Urinary bladder (tissue), 4 donors: ENCODE measurements at places on chromosomes 3 and 15.

DNA sequence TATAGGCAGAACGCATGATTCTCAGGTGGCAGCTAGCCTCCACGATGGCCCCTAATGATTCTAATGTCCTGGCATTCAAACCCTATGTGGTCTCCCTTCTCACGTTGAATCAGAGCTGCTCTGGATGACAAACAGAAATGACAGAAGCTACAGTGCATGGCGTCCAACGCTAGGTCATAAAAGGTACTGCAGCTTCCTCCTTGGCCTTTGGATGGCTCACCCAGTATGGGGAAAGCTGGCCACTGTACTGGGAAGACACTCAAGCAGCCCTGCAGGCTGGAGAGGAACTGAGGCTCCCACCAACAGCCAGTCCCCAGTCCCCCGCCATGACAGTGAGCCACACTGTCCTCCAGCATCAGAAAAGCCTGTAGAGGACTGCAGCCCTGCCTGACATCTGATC, 286.3 kb downstream of the FAM43A start:
- no peak for DNase-seq

DNA sequence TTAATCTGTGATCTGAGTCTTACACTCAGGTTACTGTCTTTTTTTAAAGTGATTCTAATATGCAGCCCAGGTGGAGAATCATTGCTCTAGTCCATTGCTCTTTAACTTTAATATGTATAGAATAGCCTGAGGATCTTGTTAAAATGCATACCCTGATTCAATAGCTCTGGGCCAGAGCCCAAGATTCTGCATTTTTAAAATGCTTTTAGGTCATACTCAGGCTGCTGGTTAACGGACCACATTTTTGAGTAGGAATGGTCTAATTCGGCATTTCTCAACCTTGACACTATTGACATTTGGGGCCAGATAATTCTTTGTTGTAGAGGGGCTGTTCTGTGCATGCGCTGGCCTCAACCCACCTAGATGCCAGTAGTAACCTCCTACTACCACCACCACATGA, 20.9 kb upstream of the FSTL1 start:
- DNase-seq: no peak

DNA sequence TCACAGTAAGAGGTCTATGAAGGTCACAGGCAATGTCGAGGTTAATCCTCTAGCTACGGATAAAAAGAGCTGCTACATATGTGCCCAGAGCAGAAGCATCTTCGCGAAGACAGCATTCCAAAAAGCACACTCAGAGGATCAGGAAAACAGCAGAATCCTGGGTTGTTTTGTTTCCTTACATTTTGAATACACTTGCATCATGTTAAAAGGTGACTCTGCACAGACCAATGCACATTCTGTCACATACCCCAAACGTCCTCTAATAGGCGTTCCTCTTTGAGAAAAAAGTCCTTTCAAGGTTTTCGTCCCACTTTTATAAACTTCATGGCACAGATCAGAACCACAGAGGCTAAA, 52.7 kb downstream of the VGLL4 start:
- no peak for DNase-seq

- DNase-seq: peak; percentile 11
These were observed 2.4 kb upstream of the CD96 start for GRCh38 chr3:111539351-111540331.

GRCh38 chr3:111691293-111691909, 96.3 kb upstream of the ZBED2 start:
- no peak for DNase-seq

DNA sequence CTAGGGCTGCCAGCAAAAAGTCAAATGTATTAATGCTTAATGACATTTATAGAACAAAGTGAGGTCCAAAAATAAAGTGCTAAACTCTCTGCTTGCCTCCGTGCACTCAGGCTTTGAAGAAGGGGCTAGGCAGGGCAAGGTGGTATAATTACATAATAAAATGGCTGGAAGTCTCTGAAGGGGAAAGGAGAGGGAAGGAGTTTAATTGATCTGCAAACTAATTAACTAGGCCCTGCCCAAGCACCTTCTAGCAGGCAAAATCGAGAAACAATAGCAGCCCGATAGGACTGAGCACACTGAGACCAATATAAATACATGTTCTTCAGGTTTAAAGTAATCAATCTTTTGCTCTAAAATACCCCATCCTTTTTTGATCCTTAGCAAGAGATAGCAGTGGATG, 13.0 kb downstream of the DIS3L start:
- no peak for DNase-seq

DNA sequence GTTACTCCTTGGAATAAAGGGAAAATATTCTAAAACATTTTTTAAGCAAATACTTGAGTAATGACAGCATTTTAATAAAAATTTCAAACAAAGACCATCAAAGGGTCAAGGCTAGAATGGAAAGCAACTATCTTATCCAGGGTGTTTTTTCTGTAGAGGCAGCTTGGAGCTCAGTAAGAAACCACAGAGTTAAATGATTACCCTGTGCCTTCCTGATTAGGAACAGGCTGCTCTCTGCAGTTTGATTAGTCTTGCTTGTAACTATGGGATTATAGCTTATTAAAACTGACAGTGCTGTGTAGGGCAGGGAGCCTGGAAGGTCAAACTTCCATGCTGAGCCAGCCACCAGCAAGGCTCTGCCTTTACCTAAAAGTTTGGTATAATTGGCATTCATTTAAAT, 33.1 kb downstream of the QTRT2 start:
- DNase-seq: no peak

DNA sequence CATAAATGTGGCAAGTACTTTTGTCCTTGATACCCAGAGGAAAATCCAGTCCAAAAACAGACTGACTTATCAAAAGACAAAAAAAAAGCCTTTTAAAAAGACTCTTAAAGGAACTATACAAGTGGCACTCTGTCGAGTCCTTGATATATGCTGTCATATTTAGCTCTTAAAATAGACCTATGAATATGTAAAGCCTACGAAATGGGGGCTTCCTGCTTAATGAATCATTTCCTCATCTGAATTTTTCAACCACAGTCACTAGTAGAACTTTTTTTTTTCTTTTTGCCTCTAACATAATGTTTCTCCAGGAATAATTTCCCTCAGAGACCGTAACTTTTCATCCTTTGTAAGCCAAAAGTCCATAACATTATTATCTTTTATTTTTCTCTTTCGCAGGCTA, 95.8 kb downstream of the P3H2 start:
- DNase-seq: no peak

- no peak for DNase-seq
These were observed 80.1 kb downstream of the EBLN2 start for GRCh38 chr3:73141525-73141924.

DNA sequence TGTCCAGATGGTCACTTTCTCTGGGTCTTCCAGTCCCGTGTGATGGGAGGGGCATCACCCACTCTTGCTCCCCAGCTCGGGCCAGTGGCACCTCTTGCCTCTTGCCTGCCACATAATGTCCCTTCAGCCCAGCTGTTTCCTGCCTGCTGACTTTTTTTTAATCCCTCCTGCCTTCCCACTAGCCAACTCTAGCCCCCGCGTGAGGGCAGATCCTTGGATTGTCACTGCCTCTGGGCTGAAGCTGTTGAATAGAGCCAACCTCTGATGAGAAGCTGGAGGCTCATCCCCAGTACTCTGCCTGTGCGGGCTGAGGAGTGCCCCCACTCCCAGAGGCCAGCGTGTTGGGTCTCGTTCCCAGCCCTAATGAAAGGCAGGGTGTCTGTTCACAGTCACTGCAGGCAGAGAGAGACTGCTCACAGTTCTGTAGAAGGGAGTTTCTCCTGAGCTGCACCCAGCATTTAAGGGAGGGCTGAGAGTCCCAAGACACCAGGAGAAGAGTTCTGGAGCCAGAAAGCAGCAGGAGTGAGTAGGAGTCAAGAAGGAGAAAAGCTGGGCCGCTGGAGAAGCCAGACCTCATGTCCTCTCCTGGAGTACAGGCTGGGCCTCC, 30.1 kb upstream of the TIMP4 start:
- no peak for DNase-seq

GRCh38 chr3:113274425-113275257, 63.3 kb downstream of the BOC start:
- no peak for DNase-seq

- no peak for DNase-seq
These were observed 593 bp downstream of the CIAO2A start for GRCh38 chr15:64092864-64093626.

- no peak for DNase-seq
These were observed 358.4 kb upstream of the LMCD1 start for GRCh38 chr3:8143186-8143585.
